ENCODE measurements at places on chromosomes 1 and 21. TPM values are rescaled to one million over a fixed set of nuclear protein-coding genes. Genes with fewer than 3 reads are reported as not detected.

DNA sequence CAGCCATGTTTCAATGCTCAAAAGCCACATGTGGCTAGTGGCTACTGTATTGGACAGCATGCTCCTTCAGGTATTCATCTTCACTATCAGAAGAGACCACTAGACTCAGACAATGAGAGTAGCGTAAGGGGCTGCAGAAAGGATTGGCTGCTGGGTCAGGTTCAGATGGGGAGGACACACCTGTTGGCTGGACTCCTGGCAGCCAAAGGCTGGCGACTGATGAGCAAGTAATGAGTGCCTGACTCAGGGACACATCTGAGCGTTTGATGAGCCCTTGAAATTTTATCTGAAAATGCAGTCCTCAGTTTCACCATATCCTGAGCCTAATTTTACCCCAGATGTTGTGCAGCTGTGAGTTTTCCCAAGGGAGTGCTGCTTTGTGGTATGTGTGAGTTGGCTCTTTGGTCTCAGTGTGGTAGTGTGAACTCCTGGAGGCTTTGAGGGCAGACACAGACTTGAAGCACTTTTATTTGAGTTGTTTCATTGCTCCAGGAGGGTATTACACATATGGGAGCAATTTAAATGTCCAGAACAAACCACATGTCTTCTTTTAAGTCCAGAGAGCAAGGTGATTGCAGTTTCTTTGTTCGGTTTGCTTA, 9.6 kb downstream of the ST6GALNAC3 start:
- no peak for DNase-seq

- DNase-seq, result peak; percentile 78
Measured at GRCh38 chr1:109193653-109194590, 19.8 kb upstream of the SARS1 start.

GRCh38 chr1:153277852-153278251, 18.4 kb downstream of the LORICRIN start:
- peak; percentile 62 for DNase-seq

DNA sequence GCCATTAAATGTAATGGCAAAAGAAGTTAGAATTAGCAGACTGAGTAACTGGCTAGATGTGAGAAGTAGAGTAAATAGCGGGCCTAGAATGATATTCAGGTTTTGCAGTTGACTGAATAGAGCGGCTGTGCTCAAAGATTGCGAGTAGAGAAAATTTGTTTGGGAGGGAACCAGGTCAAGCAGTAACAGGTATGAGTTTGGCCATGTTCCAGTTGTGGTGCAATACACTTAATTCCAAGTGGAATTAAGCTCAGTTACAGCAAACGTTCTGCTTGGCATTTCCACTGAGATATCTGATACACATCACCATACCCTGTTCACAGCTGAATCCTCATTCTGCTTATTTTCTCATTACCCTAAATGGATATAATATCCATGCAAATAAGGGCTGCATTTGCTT, 1382.9 kb downstream of the MRPL39 start:
- no peak for DNase-seq

- DNase-seq, result no peak
Measured at GRCh38 chr1:21161842-21162241, 14.9 kb downstream of the EIF4G3 start.

DNA sequence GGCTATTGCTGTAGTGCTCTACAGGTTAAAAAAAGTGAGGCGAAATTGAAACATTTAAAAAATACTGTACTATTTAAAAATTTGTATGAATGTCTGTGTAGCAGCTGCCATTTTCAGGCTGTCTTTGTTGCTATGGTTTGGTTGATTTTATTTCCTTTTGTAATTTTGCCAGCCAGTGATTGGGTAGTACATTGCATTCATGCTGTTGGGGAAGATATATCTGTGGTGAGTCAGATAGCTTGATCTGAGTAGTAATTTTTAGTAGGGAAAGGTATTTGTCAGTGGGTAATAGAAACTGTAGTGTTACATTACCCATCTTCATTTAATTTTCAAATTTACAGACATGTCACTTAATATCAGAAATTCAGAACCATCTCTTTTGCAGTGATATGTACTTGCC, 15.0 kb downstream of the NFIA start:
- no peak for DNase-seq

- DNase-seq, result no peak
Measured at GRCh38 chr1:6035303-6035702, 10.4 kb upstream of the KCNAB2 start.

DNA sequence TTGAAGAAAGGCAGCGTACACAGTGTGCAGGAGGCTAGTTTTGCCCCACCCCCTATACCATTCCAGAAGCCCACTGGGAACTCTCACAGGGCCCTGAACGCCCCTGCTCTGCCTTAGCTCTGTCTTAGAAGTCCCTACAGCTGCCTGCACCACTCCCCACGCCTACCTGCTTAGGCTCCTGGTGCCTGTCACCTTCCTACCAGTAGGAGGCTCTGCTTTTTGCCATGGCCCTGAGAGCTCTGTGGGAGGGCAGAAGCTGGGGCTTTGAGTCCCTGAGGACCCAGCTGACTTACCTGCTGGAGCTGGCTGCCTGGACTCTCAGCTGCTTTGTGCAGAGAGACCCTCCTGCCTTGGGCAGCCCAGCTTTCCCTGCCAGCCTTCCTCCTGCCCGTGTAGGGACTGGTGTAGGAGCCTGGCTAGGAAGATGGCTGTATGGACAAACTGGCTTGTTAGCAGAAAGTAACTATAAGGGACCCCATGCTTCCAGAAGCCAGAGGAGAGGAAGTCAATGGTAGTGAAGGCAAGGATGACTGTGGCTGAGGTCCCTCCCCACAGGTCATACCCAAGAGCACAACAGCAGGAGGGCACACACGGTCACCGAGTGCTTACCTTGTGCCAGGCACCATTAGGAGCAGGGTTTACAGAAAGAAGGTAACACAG, 9.8 kb upstream of the CELSR2 start:
- peak; percentile 89 for DNase-seq

FAM78B gene
- total RNA-seq, result 2.3 TPM

HES4 gene
- 11.3 TPM for total RNA-seq

CLCA4 gene
- total RNA-seq, result not detected

ST6GALNAC3 gene
- total RNA-seq, result 4.3 TPM

CELA2B gene
- total RNA-seq, result not detected

SH2D2A gene
- 4.3 TPM for total RNA-seq
